Epithelial cell of proximal tubule (primary cell): ENCODE measurements at places on chromosomes 4 and X.

DNA sequence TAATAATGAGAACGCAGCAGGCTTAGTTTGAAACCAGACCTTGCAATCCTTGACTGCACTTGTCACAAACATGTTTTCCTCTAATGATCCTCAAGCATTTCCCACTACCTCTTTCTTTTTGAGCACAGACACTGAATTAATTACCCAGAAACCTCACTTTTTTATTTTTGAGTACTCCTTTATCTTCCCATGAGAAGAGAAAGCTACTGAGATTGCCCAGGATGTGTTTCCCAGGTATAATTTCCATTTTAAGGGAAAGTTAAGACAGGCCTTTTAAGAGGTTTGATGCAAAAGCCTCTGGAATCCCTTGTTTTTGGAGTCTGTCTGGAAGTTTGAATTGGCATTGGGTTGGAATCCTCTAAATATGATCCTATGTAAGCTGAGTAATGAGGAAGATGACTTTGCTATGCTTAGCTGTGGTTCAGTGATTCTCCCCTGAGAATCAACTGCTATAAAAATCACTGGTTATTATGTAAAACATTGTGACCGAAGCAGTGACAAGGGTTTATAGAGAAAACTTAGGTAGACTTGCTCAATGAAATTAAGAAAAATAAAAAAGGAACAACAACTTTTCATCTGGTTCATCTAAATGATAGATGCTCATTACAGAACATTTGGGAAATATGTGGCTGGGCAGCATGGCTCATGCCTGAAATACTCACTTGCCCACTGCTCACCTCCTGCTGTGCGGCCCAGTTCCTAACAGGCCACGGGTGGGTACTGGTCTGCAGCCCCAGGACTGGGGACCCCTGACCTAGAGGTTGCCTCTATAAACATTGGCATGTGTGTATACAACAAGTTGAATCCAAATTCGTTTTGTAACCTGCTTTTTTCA lies 10.8 kb upstream of the RHOH start:
- no peak for DNase-seq

DNA sequence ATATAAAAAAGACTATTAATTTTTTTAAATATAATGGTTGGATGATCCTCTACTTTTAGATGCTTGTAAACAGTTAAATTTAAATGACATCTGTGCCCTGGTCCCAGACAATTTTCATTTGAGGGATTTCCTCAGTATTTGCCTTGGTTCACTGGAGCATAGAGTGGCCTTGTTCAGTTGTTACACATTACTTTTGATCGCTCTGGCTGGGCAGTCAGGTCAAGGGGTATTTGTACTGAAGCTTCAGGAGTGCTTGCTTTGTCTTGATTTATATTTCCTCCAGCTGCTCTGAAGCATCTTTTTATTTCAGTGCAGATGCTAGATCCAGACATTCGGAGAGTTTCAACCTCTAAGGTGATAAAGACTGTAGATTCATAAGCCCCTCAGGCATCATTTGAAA lies 50.0 kb downstream of the COMMD8 start:
- peak; percentile 57 for DNase-seq

- no peak for DNase-seq
Measured at GRCh38 chr4:146243141-146243882, 29.0 kb downstream of the REELD1 start.

DNA sequence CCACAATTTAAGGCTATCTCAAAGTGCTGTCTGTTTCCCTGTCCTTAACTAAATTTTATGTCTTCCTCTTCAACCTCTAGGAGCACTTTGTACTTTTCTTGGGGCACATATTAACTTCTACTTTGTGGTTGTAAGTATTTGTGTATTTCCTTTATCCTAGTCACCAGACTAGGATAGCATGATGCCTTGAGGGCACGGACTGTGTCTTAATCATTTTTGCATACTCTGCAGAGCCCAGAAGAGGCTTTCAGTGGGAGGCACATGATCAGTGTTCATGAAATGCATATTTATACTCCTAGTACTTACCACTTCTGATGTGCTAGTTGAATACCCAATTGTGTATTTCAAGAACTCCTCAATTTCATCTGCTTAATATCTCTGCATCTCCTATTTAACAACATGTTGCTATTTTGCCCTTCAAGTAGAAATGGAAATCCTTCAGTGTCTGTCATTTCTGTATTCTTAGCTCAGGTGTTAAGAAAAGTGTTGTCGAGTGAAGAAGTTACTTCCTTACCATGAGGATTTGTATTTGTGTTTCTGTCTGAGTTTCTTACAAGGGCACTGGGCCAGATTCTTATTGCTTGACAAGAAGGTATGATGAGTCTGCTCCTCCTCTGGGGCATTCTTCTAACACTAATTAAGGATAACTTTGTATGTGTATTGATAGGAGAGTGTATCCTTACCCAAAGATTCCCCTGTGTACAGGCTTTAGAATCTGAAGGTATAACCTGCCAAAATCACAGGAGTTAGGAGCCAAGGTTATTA lies 28.3 kb upstream of the PGRMC2 start:
- DNase-seq: no peak

DNA sequence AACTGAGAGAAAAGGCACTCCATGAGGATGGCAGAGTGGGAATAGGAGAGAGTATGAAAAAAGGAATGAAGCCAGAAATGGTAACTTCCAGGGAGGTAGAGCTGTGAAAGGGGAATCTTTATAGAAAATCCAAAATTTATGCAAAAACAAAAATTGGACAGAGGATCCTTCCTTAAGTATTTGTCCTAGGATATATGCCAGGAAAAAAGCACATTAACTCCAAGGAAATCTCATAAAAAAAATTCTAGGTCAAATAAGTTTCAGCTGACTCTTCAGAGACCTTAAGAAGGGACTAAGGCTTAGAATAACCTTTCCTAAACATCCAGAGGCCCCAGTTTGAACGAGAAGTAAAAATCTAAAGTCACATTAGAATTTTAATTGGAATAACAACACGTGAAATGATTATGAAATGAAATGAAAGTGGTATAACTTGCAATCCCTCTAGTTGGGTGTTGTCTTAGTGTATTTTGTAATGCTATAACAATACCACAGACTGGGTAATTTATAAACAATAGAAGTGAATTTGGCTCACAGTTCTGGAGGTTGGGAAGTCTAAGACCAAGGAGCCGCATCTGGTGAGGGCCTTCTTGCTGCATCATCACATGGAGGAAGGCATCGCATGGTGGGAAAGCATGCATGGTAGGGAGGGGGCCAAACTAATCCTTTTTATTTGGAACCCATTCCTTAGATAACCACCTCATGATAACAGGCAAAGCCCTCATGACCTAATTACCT lies 145.4 kb upstream of the RXFP1 start:
- no peak for DNase-seq

GRCh38 chr4:85672959-85673358 lies 198.0 kb downstream of the ARHGAP24 start:
- no peak for DNase-seq

DNA sequence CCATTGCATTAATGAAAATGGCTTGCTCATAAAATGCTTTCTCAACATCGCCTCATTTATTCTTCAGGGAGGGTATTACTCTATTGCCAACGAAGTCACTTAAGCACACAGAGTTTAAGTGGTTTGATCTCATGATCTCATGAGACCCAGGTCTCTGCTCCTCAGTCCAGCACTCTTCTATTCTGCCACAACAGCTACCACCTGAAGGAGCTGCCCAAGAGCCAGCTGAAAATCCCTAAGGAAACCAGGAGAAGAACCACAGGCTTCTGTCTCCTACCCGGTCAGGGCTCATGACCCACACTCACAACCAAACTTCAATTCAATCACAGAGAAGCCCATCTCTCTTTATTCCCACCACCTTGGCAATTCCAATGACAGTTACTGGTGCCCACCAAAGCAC lies 85.5 kb upstream of the GPM6B start:
- DNase-seq: no peak

DNA sequence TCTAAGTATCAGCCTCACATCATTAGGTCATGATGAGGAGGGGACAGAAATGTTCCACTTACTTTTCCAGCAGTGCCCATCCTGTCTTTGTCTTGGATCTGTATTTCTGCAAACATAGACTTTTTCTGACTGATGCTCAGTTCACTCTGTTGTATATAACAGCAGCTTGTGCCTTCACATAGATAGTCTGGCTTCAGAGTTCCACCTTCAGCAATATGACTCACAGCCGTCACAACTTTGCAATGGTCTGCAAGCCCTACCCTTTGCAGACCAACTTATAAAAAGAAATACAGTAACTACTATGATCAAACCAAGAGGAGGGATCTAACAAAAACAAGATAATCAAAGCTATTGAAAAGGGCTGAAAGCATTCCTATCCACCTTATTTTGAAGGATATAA lies at the start of gene ADH7:
Gene ADH7 (minus strand): TSS at position 189 of the 400 bp plus-strand sequence. CDS start 109 bp downstream, at position 80.
- no peak for DNase-seq

- no peak for DNase-seq
Measured at GRCh38 chr4:26719954-26720552, 136.2 kb downstream of the TBC1D19 start.

- DNase-seq: peak; percentile 23
Measured at GRCh38 chr4:153514001-153514526, 47.9 kb downstream of the TMEM131L start.

- no peak for DNase-seq
Measured at GRCh38 chr4:139550724-139551429, 5.1 kb downstream of the SETD7 start.

DNA sequence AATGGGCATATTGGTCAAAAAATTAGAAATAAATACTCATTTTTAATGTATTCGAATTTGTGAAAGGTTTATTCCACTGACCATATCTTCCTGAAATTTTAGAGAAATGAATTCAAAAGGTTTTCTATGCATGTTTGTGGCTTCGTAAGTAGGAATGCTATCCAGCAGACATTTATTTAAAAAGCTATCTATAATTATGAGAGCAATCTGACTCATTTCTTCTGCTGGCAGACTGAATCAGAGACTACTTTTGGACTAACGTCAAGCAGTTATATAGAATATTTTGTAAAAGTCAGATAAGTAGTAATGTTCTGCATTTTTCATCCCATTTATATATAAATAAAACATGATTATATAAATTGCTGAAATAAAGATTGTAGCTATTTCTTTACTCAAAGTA lies 125.0 kb downstream of the SPCS3 start:
- DNase-seq: no peak

- no peak for DNase-seq
Measured at GRCh38 chr4:93469560-93469959, 359.0 kb upstream of the ATOH1 start.

GRCh38 chr4:76376534-76376933 lies 44.4 kb downstream of the CCDC158 start:
- no peak for DNase-seq

GRCh38 chr4:55121246-55121645 lies 4.1 kb downstream of the KDR start:
- DNase-seq: no peak

DNA sequence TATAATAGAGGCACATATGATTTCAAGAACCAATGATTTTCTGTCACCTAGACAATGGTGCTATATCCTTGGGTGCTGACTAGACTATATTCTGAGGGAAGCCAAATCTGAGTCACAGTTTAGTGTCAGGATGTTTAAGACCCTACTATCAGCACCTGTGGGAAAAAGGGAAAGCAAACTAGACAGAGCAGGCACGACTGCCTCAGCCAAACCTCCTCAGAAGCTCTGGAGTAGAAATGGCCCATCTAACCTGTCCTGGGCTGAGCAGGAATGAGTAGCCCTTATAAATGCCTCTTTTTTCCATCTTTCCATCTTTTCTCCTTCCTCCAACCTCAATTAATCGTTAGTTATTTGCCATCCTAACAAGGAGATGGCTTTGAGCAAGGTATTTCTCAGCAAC lies 80.4 kb upstream of the TECRL start:
- no peak for DNase-seq

- no peak for DNase-seq
Measured at GRCh38 chr4:16450724-16451123, 224.5 kb upstream of the TAPT1 start.

DNA sequence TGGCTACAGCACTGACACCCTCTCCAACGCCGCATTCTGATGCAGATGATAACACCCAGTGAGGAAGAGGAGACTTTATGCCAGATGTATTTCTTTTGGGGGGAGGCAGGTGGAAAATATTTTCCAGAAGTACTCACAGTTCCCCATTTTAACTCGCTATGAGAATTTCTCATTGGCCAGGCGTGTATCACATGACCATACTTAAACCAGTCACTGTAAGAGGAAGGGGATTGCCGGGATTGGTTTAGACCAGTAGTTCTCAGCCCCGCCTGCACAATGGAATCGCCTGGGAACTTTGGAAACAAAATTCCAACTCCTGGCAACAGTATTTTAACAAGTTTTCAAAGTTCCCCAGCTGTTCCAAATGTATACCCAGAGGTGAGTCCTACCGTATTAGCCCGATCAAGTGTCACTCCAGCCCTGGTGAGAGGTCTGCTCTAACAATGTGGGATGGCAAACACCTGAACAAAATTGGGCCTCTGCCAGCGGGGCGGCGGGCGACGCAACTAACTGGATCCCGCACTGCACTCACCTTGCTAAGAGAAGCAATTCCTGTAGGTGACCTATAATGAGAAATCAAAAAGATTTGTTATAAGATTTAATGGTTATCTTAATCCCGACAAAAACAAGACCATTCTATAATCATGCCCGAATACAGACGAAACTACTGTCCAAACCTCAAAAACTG lies 2.9 kb upstream of the MSL3 start:
- DNase-seq: no peak

- no peak for DNase-seq
Measured at GRCh38 chr4:5517372-5517771, 191.0 kb downstream of the EVC2 start.

DNA sequence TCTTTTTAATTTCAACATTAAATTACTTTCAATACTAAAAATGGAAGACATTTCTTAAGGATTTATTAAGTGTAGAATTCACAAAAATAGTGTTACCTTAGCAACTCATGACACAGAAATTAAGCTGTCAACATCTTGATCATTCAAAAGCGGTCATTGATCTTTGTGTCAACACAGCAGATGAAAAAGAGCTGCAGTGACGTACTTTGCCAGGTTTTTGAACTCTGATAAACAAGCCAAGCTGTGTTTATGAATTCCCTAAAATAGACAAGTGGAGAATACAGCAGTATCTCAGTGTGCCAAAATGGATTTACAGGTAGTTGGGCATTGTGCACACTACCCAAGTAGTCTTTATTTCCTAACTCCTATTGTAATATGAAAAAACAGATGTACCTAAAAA lies 1141.8 kb upstream of the PCDH7 start:
- no peak for DNase-seq

GRCh38 chrX:103614999-103615398 lies 7.2 kb downstream of the TCEAL3 start:
- no peak for DNase-seq
